Spinal cord (tissue), 10 donors: ENCODE measurements at places on chromosomes 2 and 18. TPM values are rescaled to one million over a fixed set of nuclear protein-coding genes. Genes with fewer than 3 reads are reported as not detected.

The RTP5 gene
- 5.3 TPM for total RNA-seq

The DLX2 gene
- 0.28 TPM for total RNA-seq

The GPR39 gene
- total RNA-seq, result 0.72 TPM

The PARD3B gene
- 34.6 TPM for total RNA-seq
